Activated naive CD4-positive, alpha-beta T cell treated with Interleukin-2 at 50 U/mL for 16 hours (primary cell): ENCODE measurements at places on chromosomes 12 and 14.

DNA sequence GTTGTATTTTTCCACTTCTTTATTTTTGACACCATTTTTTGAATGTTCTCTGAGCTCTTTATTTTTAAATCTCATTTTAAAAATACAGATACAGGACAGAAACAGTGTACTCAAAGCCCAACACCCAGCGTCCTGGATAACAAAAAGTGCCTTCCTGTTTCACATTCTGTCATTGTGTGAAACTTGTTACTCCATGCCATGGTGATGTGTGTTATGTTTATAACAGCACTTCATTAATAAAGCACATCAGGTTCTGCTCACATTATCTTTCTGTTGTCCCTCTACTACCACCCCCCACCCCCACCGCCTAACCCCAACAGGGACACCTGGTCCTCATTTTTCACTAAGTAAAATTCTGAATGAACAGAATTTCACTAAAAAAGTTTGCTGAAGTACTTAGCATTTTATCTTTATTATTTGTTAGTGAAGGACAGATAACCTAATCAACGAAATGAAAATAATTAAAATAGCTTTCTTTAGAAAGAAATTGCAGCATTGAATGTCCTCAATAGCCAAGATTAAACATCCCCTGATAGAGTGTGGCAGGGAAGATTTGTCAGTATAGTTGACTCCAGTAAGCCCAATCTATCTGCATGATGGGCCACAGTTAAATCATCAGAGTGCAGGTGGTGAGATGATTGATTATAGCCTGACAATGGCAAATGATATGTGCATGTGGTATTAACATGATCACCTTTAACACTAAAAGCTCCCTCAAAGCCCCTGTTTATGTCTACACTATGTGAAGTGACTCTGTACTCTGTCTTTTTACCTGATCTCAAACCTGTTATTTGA lies 153.9 kb downstream of the ACSS3 start:
- DNase-seq = no peak

DNA sequence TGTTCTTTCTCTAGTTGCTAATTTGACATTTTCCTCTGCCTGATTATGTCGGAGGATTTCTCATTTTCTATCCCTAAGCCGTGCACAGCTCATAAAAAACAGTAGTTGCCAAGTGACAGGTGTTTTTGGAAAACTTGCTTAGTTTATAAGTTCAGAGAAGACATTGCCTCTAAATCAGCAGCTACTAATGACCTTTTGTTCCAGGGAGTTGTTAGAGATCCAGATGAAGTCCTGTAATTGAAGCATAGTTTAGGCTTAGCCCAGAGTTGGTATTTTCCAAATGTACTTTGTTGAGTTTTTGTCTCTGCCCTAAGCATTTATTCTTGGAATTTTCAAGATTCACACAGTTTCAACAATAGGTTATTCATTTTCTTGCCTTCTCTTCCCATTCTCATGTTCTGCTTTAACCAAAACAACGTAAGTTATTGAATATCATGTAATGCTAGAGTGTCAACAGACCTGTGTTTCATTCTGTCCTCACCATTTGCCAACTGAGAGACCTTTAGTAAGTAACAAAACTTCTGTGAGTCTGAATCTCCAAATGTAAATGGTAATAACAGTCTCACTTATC lies 110.0 kb upstream of the SLCO1C1 start:
- no peak for DNase-seq

- DNase-seq = no peak
Observed at GRCh38 chr12:19251481-19252132, 122.1 kb downstream of the PLEKHA5 start.

DNA sequence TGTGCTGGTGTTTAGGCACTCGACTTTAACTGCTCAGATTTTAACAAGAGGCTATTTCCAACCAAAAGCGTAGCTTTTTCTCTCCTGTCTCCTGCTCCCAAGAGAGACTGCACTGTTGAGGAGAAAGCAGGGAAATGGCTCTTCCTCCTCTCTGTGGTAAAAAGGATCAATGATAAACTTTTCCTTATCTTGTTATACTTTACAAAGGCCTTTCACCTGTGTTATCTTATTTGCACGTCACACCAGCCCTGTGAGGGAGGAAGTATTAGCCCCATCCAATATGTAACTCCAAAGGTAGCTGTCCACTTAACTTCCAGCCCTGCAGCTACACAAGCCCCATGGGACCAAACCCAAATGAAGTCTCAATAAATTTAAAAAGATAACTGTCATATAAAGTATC lies 32.9 kb upstream of the ZFP36L1 start:
- no peak for DNase-seq

- DNase-seq = no peak
Observed at GRCh38 chr12:54932691-54933090, 51.9 kb downstream of the TESPA1 start.

DNA sequence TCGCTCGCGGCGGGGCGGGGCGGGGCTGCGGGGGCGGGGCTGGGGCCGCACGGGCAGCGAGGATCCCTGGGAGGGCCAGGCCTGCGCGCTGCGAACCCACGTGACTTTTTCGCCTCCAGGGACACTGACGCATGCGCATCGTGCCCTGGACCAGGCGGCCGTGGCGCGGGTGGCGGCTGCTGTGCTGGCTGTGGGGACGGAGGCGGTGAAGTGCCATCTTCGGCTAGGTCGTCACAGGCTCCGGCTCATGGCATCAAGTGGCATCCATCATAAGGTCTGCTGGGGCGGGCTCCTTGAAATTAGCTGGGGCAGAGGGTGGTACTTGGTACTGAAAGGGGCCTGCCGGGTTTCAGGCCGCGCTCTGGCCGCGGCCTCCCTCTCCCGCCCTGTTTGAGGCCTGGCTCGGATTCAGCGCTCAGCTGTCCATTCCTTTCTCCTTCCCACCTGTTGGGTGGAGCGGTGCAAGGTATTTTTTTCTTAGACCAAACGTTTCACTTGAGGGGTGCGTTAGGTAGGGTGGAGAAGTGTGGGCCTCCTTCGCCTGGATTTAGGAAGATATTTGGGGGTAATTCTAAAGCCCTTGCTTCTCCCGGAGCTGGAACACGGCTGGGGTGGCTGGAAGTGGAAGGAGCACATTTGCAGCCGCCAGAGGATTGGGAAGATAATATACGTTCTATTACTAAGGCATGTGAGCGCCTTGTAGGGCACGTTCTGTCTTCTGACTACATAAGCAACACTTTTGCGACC lies at the start of gene PRPF39:
TSS of gene PRPF39 (plus strand) at position 141 of the 747 bp plus-strand sequence. CDS start 11,124 bp downstream, outside the sequence.
- DNase-seq = peak; percentile 97

DNA sequence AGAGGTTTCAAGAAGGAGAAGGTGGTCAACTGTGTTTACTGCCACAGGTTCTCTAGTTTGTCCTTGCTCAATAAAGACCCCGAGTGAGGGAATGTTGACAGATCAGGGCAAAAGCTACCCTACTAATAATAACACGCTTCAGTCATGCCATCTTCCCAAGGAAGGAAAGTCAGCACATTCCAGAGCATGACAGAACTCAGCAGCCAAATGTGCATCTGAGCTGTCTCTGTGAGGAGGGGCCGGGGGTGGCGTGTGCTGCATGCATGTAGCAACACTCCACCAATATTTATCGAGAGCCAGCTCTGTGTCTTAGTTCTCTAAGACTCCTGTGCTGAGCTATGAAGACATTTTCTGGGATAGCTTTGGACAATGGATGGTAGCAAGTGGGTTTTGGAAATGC lies 260.4 kb downstream of the DPF3 start:
- DNase-seq = no peak

- no peak for DNase-seq
Observed at GRCh38 chr12:114974826-114975639, 291.1 kb upstream of the TBX3 start.

DNA sequence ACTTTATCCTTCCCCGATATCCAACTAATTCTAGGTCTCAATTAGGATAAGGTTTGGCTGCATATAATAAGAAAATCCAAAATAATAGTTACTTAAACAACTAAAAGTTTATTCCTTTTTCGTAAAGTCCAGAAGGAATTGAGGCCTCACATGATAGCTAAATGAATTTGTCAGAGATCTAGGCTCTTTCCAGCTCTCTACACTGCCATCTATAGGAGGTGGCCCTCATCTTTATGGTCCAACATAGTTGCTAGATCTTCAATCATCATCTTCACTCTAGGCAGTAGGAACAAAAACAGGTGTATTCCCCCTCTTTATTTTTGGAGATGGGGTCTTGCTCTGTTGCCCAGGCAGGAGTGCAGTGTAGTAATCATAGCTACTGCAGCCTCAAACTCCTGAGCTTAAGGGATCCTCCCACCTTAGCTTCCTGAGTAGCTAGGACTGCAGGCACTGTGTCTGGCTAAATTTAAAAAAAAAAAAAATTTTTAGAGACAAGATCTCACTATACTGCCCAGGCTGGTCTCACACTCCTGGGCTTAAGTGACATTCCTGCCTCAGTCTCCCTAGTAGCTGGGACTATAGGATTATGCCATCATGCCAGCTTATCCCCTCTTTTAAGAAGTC lies 46.5 kb upstream of the SAV1 start:
- no peak for DNase-seq

DNA sequence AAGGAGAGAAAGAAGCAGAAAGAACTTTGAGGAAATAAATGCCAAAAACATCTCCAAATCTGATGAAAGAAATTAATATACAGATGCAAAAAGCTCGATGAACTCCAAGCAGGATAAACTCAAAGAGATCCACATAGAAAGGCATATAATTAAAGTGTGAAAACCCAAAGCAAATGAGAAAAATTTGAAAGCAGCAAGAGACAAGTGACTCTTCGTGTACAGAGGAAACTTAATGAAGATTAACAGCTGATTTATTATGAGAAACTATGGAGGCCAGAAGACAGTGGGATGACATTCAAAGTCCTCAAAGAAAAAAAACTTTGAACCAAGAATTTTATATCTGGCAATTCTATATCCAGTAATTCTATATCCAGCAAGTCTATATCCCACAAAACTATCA lies 163.0 kb upstream of the TMCC3 start:
- DNase-seq = no peak

- no peak for DNase-seq
Observed at GRCh38 chr12:123741937-123742572, 20.0 kb upstream of the DNAH10 start.

DNA sequence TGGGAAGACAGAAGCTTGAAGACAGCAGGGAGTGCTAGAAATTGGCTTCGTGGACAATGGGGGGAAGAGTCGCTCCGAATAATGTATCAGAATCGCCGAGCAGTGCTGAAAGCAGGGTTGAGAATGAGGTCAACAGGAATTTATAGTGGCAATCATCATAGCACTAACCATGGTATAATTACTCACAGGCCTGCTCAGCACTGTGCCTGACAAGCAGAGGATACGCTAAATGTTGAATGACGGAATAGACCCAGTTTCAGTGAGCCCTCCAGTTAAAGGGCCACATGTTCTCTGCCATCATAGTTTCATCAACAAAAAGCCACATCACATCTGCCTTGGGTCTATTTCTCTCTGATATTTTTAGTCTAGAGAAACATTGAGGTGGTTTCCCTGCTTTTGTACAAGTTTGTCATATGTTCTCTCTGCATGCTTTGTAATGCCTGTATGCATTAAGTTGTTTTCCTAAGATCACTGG lies 130.3 kb upstream of the EGLN3 start:
- DNase-seq = no peak

DNA sequence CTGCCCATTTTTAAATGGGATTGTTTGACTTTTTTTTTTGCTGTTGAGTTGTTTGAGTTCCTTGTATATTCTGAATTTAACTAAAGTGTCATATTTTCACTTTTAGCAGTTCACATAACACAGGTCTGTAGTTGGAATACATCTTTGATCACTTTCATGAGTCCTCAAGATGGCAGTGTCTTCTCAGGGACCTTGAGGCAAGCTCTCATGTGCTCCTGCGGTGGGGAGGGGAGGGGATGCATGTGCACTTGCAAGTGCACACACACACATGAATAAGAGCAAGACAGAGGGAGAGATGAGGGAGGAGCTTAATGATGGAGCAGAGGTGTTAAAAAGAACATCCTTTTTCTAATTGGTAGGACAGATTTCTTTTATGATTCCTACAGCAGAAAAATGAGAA lies 291.4 kb upstream of the OR4E1 start:
- DNase-seq = peak; percentile 36

DNA sequence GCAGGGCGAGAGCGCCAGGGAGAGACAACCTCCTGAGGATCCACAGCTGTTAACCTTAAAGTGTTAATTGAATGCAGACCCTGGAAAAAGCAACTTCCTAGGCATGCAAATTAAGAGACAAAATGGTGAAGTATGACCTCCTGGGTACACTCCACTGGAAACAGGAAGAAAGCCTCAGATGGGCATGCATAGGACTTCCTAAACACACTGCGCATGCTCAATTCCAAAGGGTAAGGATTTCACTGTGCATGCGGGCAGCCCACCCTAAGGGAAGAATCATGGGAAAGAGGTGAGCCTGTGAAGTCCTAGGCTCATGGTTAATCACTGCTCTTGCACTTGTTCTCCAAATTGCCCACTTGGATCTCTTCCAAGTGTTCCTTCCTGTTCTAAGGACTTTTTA lies 80.5 kb upstream of the CAPRIN2 start:
- no peak for DNase-seq

DNA sequence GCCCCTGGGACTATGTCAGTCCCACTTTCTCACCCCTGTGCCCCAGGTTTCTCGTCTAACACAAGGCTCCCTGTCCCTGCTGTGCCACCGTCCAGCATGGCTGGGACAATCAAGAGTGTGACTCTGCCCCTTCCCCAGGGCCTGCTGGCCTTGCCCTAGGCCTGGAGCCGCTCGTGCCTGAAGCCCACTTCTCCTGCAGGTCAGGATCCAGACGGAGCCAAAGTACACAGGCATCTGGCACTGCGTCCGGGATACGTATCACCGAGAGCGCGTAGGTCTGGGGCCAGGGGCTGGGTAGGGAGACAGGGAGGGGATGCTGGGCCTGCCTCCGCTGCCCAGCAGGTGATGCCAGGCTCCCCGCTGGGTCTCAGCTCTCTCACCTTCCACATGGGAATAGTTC lies 2.8 kb downstream of the SLC25A47 start:
- DNase-seq = no peak

DNA sequence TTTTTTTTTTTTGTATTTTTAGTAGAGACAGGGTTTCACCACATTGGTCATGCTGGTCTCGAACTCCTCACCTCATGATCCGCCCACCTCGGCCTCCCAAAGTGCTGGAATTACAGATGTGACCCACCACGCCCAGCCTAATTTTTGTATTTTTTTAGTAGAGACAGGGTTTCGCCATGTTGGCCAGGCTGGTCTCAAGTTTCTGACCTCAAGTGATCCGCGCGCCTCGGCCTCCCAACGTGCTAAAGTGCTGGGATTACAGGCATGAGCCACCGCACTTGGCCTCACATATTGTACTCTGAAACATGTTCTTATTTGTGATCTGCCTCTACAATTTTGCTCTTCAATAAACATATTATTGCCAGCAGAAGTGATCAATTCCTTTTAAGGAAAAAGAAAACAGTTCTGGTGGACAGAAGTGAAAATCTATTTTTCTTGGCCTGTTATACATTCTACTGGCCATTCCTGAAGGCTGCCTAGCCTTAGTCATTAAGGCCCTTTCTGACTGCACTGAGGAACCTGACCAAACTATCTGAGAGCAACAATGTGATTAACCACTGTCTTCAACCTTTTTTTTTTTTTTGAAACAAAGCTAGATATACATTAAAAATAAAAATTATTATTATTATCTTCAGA lies 36.1 kb downstream of the SNX6 start:
- DNase-seq = no peak

- no peak for DNase-seq
Observed at GRCh38 chr12:115817389-115817788, 460.1 kb downstream of the MED13L start.

- no peak for DNase-seq
Observed at GRCh38 chr14:102991376-102991775, 66.0 kb downstream of the CDC42BPB start.

- no peak for DNase-seq
Observed at GRCh38 chr12:14576896-14577295, 9.2 kb upstream of the PLBD1 start.
